ENCODE measurements at places on chromosomes 2 and 18.

GRCh38 chr2:128369602-128370467, 51.2 kb upstream of the HS6ST1 start:
- no peak for DNase-seq

GRCh38 chr18:78376046-78376445, 603.6 kb upstream of the SALL3 start:
- DNase-seq, result no peak

DNA sequence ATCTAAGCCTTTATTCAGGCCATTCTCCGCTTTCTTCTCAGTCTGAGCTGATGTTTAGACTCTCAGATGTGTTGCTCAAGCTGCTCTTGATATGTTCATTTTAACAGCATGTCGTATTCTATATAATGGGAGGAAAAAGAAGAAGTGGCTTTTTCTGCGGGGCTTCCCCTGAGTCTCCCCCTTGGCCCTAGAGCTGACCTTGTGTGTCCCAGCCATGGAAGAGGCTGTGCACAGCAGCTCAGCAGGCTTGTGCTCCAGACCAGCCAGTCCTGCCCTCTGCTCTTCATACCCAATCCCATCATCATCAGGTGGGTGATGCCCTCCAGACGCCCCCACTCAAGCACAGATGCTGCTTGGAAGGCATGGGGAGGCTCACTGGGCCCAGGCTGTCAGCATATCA, 155.1 kb upstream of the CELF4 start:
- no peak for DNase-seq

DNA sequence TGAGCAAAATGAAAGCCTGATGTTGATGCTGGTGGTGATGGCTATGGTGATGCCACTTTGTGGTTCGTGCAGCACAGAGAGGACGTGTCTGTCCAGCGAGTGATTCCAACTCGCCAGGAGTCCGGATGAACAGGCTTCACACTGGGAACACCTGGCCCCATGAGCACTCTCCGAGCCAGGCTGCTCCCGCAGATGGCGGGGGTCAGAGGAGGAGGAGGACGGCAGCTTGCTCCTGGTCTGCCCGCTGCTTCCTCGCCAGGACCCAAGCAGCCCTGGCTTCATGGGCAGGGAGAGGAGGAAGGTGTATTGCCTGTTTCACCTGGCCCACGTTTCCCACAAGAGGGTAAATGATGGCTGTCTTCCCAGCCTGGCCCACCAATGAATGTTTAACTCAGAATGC, 121.6 kb downstream of the MTCL1 start:
- no peak for DNase-seq

- no peak for DNase-seq
Measured at GRCh38 chr2:16911746-16912145, 246.1 kb upstream of the CYRIA start.
